ENCODE measurements at places on chromosomes 4 and X.

GRCh38 chr4:156970501-156971164, 966 bp downstream of the PDGFC start:
- DNase-seq: no peak

DNA sequence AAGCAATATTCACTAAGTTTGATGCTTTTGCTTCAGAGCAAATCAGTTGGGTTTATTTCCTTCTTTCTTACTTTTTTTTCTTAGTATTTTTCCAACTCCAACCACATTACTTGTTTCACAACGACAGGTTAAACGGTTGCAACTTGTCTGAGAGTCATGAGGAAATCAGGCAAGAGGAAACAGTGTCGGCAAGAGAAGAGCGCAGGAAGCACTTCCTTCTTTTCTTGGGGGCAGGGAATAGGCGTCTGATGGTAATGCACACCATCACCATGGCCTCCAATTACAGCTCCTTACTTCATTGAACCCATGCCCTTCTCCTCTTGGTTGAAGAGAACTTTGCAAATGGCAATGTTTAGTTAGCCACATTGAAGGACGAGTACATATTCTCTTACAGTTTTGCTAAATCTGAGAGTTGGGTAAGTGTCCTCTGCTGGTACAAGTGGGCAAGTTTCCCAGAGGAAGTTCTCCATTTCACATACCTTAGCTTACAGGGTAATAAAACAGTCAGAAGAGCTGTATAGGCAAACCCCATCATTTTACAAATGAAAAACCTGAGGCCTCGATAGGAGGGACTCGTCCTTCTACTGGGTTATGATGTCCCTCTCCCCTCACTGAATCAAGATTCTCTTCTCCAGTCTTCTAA, 8.3 kb upstream of the CXCL8 start:
- no peak for DNase-seq

GRCh38 chrX:83593634-83594294, 85.7 kb downstream of the POU3F4 start:
- DNase-seq: no peak

GRCh38 chr4:122855353-122855890, 28.8 kb downstream of the FGF2 start:
- no peak for DNase-seq

GRCh38 chr4:100641336-100641735, 123.5 kb upstream of the EMCN start:
- DNase-seq: no peak
